Kasumi-1 (cell line): ENCODE measurements at places on chromosomes 13 and 19.

GRCh38 chr13:66992183-66992582 is 238.0 kb downstream of the PCDH9 start:
- DNase-seq, result no peak

GRCh38 chr19:39083599-39083982 is 577 bp upstream of the ACP7 start:
- DNase-seq, result no peak

DNA sequence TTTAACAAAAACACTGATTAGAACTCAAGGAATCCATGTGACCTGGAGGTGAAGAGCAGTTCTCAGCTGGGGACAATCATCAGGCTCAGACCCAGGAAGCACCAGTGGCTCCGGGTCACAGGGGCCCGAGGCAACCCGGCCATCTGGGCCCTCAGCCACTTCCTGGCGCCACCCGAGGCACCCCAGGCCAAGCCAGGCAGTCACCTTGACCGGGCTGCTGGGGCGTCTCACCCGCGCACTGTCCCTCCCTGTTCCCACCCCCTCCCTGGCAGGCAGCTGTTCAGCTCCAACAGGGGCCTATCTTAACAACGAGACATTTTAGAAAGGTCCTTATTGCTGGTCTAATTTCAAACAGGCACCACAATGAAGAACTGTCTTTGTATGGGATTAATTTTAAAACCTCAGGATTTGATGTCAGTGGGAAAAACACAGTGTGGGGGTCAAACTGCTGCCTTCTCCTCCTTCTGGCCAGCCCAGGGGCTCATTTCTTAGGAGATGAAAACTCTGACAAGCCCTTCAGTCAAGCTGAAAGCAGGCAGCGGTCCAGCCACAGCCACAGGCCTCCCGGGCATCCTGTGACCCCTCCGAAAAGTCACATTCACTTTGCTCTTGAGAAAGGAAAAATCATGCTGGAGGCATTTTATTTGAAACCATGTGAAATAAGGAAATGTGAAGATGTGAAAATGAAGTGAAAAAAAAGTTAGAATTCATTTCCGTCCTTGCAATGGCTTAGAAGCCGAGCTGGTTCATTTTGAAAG is 83.3 kb downstream of the KCTD15 start:
- DNase-seq, result no peak

- DNase-seq, result no peak
These were observed 770.6 kb downstream of the DACH1 start for GRCh38 chr13:71096421-71096820.

GRCh38 chr13:95385798-95386197 is 84.5 kb upstream of the ABCC4 start:
- DNase-seq, result no peak

DNA sequence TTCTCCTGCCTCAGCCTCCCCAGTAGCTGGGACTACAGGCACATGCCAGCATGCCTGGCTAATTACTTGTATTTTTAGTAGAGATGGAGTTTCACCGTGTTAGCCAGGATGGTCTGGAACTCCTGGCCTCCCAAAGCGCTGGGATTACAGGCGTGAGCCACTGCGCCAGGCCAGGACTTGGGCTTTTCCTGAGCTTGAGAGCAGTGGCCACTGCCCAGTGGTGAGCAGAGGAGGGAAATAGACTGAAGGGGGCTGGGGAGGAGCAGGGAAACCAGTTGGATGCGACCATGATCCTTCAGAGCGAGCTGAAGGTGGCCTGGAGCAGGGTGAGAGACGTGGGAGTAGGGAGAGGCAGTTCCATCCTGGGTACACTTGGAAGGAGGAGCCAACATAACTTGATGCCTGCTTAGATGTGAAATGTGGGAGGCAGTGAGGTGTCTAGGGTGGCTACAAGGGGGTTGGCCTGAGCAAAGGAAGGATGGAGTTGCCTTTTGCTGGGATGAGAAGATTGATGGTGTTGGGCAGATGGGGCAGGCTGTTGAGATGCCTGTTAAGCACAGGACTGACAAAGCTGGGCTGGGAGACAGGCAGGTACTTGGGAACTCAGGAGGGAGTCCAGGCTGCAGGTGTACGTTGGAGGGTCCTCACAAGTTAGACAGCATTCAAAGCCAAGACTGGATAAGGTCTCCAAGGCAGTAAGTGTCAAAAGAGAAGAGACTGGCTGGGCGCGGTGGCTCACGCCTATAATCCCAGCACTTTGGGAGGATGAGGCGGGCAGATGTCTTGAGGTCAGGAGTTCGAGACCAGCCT is 31.8 kb downstream of the KCTD15 start:
- no peak for DNase-seq

DNA sequence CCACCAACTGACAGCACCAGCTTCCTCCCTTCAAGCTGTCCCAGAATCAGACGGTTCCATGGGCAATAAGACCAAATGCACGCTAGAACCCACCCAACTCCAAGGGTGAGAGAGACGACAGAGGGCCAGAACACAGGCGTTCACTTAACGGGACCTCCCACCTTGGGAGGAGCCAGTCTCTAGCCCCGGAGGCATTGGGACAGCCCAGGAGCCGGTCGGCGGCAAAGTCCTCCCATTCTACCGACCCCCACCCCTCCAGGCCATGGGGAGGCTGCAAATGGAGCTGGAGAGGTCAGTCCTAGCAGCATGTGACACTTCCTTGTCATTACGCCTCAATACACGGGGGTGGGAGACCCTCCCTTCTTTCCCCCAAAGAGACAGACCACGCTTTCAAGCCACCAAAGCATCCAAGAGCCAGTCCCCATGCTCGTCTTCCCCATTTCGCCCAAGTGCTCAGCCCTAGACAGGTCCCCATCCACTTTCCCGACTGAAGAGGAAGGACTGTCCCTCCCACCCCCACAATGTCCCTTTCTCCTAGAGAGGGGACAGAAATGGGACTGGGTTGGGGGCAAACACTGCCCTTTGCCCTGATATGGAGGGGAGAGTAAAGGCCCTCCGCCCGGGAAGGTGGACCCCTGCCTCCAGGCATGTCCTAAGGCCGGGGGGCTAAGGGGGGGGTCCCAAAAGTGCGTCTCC is 964 bp downstream of the KHSRP start:
- peak; percentile 29 for DNase-seq

DNA sequence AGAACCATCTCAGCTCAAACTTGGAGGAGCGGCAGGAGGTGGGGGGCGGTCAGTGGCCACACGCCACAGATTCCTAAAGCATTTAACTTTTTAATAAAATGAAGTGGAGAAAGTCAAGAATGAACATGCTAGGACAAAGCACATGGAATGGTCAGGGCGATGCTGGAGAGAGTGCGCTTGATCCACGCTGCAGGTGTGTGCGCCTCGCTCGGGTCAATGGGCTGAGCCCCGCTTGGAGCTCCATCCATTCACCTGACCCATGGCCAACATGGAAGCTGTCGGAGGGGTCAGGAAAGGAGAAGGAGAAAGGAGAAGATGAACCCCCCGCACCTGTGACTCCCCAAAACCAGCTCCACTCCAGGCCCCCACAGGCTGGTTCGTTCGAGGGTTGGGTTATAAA is 41.8 kb downstream of the SUGP2 start:
- no peak for DNase-seq

- no peak for DNase-seq
These were observed 185.7 kb downstream of the VWA8 start for GRCh38 chr13:41775251-41775650.

- DNase-seq, result no peak
These were observed 257.5 kb downstream of the PCDH9 start for GRCh38 chr13:66972659-66973058.

GRCh38 chr19:28358633-28359032 is 854.3 kb downstream of the UQCRFS1 start:
- no peak for DNase-seq

- DNase-seq, result no peak
These were observed at the start of gene VSIG10L for GRCh38 chr19:51341976-51342580. Gene VSIG10L (minus strand): TSS chr19:51342139. CDS start chr19:51342124, 15 bp downstream.

DNA sequence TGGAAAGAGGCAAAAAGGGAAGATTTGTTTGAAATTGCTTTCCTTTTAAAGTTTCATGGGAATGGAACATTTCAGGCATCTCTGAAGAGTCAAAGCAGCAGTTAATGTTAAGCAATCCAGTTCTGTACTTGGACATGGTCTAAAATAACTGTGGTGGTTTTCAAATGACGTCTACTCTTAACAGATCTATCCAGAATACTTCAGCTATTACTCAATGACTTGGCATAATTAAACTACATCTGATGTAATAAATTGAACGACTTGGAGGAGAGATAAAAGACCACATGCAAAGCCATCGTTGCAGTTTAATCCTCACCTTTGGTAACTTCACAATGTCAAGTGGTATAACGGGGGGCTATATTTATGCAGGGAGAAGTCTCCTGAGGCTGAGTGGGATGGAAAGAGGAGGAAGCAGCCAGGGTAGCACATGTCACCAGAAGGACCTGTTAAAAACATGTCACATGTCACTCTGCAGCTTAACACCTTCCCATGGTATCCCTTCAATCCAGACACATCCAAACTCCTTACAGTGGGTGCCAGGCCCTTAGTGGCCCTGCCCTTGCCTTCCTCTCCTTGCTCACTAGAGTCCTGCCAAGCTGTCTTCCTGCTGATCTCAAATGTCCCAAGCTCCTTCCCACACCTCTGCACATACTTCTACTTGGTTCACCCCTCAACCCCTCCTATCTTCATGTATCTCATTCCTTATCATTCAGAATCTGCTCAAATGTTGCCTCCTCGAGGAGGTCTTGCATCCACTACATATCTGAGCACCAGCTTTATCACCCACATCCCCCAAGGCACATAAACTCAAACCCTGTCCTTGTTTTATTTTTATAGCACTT is 327.8 kb downstream of the SUCLA2 start:
- DNase-seq, result no peak

DNA sequence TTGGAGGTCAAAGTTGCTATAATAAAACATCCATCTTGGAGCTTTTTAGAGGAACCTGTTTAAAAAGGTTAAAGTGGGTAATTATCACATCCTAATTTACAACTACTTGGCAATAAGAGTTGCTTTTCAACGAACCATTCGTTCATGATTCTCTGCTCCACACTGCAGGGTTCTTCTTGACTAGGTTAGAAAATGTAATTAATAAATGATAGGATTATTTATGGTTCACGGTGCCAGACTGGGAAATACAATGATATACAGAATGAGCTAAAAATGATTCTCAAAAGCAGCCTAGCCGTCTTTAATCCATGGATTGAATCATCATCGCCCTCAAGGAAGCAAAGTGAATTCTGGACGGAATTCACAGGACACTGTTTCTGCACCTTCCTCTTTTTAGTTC is 291.2 kb downstream of the TEX29 start:
- DNase-seq, result no peak

GRCh38 chr13:110855363-110855762 is 59.5 kb downstream of the ANKRD10 start:
- DNase-seq, result no peak

DNA sequence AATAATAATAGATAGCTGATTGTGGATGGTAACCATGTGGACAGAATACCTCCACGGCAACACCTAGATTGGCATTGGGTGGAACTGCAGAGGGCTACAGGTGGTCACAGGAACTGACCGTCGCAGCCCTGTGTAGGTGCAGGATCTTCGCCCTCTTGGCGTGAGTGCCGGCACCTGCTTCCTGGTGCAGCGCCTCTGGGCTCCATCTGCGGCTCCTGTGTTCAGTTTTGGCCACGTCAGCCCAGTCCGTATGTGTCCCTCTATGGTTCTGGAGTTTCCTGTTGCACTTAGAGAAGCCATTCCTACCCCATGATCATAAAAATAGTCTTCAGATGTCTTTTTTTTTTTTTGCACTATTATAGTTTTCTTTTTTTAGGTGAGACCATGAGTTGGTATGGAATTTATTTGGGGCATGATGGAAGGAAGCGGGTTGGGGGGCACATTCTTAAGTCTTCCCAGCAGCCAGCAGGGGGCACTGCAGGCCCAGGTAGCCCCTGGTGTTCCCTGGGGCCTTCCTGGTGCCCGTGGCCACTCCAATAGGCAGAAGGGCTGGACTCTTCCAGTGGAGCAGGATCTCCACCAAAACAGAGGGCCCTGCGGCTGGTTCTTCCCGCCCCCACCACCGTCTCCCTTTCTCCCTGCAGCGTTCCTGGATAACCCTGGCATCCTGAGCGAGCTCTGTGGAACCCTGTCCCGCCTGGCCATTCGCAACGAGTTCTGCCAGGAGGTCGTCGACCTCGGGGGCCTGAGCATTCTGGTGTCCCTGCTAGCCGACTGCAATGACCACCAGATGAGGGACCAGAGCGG is 10.1 kb upstream of the SLC25A42 start:
- peak; percentile 26 for DNase-seq

GRCh38 chr13:114243971-114244370 is 9.3 kb downstream of the CDC16 start:
- no peak for DNase-seq

DNA sequence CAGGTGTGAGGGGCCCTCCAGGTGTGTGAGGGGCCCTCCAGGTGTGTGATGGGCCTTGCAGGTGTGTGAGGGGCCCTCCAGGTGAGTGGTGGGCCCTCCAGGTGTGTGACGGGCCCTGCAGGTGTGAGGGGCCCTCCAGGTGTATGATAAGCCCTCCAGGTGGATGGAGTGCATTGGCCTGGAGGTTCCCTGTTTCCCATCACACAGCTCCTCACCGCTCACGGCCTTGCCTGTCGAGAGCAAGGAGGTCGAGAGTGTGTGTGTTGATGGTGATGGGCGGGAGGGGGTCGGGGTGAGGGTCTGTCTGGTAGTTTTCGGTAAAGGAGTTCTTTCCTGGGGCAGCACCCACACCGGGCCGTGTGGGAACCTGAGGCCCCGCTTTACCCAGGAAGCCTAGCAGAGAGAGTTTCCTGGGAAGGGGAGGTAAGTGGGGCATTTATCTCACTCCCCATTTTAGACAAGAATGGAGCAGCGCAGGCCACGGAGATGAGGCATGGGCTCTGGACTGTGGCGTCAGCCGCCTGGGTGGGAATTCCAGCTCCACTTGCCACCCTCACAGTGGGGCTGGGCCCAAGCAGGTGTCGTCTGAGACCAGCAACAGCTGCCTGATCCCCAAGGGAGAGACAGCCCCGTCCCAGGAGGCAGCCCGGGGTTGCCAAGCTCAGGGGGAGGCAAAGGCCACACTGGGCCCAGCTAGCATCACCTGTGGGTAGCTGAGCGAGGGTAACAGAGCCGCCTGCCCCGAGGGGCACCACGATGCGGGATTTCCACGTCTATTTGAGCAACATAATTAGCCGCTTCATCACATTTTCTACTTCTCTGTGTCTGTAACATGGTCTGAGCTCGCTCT is 10.9 kb upstream of the GAS6 start:
- no peak for DNase-seq
